ENCODE measurements at places on chromosomes 5 and 9.

DNA sequence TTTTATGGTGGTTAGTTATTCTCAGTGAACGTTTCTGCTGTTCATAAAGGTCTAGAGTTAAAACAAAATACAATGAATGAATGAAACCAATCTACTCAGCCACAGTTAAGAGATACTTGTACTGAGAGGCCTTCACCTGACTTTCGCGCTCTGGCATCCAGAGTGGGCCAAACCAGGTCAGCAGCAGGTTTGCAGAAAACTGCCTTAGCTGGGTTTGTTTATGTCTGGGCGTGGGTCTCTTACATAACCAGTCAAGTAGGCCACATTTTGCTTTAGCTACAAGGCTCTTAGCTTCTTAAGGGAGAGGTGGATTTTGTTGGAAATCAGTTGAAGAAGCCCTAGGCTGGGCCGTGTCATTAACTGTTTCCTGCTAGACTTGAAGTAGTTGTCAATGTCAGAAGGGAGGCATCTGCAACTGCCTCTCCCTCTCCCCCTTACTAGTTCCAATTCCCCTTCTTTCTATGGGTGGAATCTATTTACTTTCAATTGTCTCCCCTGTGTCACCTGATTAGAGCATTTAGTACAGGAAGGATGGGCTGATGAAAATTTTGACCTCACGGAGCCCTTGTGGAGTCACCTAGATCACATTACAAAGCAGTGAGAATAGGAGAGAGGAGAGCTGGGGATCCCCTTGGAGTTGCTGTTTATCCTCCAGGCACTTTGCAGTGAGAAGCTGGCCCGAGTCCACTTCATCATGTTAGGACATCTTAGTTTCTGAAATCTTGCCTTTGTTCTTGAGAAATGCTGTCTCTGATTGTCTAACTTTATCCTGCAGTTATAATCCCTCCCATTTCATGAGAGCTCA, 200.5 kb downstream of the ARHGEF28 start:
- no peak for DNase-seq

DNA sequence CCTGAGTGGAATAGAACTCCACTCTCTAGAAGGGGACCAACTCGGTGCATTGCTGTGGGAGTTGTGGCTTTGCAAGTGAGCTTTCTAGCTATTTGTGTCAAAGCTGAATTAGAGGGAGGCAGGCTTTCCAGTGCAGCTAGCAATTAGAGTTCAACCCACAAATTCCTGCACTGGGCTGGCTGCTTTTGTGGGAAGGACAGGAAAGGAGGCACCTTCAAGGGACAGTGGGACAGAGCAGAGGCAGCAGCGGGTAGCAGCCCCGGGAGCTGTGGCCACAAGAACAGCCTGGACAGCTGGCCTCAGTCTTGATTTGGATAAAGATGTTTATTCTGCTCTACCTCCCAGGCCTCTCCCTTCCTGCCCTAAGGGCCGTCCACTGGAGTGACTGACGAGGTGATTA, 83.7 kb upstream of the SLIT3 start:
- DNase-seq: no peak

- DNase-seq: no peak
These were observed 33.7 kb downstream of the LHX2 start for GRCh38 chr9:124045076-124045829.

GRCh38 chr9:75803130-75803529, 87.3 kb upstream of the PCSK5 start:
- DNase-seq: no peak

DNA sequence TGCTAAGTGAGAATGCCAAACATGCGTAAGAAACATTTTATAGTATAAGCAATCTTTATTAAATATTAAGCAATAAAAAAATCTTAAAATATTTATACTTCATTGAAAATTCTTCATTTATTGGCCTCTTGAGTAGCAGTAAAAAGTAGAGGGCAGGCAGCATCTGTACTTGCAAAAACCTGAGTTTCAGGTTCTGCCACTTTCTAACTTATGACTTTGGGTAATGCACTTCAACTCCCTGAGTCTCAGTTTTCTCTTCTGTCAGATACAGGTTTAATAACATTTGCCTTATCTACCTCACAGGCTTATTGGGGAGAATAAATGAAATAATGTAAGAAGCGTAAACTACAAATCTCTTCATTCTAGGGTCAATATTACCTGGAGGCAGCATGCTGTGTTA, 19.8 kb upstream of the MCTP1 start:
- no peak for DNase-seq

Data from Peyer's patch (tissue), 4 donors.